Testis (tissue), 5 donors: ENCODE measurements at places on chromosomes 3 and 15.

DNA sequence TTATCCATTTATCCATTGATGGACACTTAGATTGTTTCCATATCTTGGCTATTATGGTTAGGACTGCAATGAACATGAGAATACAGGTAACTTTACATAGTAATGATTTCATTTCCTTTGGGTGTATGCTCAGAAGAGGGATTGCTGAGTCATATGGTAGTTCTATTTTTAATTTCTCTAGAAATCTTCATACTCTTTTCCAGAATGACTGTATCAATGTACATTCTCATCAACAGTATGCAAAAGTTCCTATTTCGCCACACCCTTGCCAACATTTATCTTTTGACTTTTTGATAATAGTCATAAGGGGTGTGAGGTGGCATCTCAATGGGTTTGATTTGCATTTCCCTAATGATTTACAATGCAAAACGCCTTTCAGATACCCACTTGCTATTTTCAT, 6.2 kb upstream of the NIPA1 start:
- no peak for DNase-seq

- no peak for DNase-seq
Measured at GRCh38 chr15:25795061-25795460, 68.1 kb downstream of the ATP10A start.

DNA sequence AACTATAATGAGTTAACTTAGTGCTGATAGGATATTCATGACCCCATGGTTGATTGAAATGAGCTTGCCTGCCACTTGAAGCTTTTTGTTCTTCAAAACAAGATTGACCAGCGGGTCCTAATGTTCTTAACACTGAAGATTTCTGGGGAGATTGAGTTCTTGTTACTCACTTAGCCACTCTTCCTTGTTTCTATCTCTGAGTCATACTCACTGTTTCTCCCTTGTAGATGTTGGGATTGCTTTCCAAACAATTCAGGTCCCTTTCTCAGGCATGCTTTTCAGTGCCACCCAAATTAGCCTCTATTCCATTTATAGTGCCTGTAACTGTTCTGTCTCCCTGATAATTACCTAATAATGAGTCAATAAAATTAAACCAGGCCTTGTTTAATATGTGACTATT, 517.0 kb downstream of the SQOR start:
- DNase-seq = no peak

DNA sequence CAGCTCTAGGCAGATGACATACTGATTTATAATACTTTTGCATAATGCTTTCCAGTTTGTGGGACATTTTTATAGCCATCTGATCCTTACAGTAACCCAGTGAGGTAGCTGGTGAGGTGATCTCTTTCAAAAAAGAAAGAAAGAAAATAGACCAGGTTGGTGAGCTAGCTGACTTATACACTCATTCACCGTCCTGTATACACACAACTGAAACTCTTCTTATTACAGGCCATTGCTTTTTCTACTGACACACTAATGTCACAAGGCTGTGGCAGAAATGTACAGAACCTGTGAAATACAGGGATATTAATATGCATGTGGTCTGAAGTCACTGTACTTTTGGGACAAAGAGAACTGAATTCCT, 150.2 kb upstream of the BHLHE40 start:
- DNase-seq = no peak

GRCh38 chr3:71488391-71488809, 95.1 kb downstream of the FOXP1 start:
- DNase-seq = no peak
